ENCODE measurements at places on chromosomes 5 and 9.

GRCh38 chr5:4576161-4576748 is 563.9 kb upstream of the ADAMTS16 start:
- DNase-seq = no peak

DNA sequence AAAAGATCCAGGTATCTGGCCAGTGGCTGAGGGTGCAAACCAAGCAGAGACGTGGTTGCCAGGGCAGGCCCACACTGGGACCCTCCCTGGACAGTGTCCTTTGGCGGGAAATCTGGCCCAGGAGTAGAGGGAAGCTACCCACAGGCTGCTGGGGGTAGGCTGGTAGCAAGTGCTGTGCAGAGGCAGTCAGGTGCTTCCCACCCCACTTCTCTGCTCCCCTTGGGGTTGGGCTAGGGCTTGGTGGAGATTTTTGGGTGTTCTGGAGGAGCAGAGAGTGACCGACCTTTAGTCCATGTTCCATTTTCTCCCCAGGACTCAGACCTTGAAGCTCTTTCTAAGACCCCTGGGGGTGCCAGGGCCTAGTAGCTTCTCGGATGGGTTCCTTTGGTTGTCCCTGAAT is 5.6 kb downstream of the PRDM12 start:
- no peak for DNase-seq

DNA sequence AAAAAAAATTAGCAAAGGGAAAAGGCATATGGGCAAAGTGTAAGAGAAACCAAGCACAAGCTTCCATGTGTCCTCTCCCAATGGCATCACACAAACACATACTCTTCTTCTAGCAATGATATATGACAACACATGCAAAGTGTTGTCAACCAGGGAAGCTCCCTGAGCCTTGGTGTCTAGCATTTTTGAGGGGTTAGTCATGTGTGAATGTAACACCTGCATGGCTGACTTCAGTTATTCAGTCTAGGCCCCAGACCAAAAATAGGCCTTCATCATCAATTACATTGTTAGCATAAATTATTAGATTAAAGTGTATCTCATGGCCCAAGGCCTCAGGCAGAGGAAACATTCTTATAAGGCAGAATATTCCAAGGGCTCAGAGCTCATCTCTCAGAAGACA is 450.0 kb downstream of the TLE1 start:
- DNase-seq = no peak

DNA sequence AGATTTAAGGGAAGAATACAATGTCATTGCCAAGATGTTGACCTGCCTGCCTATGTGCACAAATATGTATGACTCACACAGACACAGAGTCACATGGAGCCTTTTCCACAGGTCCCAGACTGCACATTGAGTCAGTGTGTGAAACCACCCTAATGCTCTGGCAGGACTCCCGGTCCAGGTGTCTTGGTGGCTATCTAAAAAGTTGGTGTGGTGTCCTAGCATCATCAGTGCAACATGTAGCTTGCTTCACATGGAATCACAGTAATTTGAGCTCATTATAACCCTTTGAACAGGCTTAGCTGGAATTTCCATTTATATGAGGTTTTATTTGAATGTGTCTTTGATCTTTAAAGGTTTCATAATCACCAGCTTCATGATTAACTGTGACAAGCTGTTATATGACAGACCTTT is 10.7 kb downstream of the IFNA5 start:
- DNase-seq = no peak

- no peak for DNase-seq
These were observed 173.1 kb downstream of the SYK start for GRCh38 chr9:90974643-90975245.

DNA sequence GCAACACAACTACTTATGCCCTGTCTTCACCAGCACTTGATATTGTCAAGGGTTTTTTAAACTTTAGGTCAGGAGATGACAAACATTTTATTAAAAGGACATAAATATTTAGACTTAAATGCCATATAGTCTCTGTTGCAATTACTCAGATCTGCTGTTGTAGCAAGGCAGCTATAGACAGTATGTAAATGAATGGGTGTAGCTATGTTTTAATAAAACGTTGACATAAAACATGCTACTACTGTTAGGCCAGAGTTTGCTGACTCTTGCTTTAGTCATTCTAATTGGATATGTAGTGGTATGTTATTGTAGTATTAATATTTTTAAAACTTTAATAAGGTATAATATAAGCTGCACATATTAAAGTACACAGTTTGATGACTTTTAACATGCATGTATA is 27.7 kb downstream of the ZNF131 start:
- no peak for DNase-seq

- DNase-seq = no peak
These were observed 65.7 kb downstream of the IQGAP2 start for GRCh38 chr5:76468635-76469425.

GRCh38 chr5:123505633-123506032 is 6.3 kb upstream of the CSNK1G3 start:
- no peak for DNase-seq

GRCh38 chr5:159645179-159645846 is 271.0 kb upstream of the ADRA1B start:
- no peak for DNase-seq

- no peak for DNase-seq
These were observed 3.0 kb upstream of the TUSC1 start for GRCh38 chr9:25681266-25681665.

DNA sequence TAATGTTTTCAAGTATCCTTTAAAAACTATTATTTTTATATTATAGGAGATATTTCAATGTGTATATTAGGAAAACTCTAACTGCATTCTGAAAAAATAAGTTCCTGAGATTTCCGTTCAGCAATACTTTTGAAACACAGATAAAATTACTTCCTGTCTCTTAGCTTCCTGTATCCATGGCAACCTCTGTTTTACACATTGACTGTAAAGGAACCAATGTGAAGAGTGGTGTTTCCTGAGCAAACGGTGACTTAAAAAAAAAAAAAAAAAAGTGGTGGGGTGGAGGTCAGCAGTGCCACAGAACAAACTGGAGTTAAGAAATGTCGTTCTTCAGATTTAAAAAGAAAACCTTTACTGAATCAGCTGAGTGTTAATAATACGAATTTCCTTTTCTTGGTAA is at the start of gene LRRC70:
TSS of gene LRRC70 (plus strand) at position 280 of the 400 bp plus-strand sequence. CDS start 620 bp downstream, outside the sequence.
- DNase-seq = no peak

GRCh38 chr5:98827161-98827560 is 53.7 kb downstream of the RGMB start:
- DNase-seq = no peak

DNA sequence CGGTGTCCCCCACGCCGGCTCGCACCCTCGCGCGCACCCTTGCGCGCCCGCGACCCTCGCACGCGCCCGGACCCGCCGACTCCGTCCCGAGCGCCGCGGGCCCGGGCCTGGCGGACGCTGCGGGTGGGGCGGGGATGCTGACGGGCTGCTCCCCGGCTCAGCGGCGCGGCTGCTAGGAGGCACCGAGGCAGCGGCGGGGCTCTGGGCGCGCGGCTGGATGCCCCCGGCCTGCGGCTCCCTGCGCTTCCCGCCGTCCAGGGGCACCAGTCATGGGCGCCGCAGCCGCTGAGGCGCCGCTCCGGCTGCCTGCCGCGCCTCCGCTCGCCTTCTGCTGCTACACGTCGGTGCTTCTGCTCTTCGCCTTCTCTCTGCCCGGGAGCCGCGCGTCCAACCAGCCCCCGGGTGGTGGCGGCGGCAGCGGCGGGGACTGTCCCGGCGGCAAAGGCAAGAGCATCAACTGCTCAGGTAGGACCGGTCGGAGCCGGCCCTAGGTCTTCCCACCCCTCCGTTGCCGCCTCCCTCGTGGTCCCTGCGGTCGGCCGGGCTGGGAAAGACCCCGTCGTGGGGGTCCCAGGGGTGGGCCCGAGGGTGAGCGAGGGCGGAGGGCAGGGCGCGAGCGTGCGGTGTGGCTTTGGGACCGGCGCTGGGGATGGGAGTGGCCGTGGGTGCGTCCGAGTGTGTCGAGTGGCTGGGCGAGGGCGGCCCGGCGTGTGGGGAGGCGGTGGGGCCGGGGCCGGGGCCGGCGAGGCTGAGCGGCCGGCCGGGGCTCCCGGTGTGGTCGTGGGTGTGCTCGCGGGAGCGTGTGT is 530 bp downstream of the TMEFF1 start:
- no peak for DNase-seq

- no peak for DNase-seq
These were observed 11.4 kb upstream of the NRARP start for GRCh38 chr9:137313326-137313936.

- DNase-seq = no peak
These were observed 869.4 kb upstream of the NUDT12 start for GRCh38 chr5:104431981-104432380.

DNA sequence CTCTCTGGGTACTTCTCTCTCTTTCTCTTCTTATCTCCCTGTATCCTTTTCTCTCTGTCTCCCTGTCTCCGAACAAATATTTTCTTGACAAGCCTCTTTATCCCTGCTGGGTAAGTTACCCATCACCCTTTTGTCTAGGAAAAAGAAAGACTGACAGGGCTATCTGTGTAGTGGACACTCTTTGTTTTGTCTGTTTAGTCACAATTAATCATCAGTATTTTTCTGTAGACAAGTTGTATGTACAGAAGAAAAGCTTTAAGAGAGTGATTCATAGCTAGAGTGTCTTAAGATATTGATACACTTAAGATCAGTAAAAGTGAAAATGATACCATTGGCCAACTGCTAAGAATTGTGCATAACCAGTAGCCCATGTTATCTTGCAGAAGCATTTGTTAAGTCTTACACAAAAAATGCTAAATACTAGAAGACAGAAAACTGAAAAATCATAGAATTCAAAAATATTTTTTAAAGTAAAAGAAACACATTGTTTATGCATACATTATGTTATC is 1043.8 kb upstream of the EDIL3 start:
- DNase-seq = no peak

- no peak for DNase-seq
These were observed 152.7 kb upstream of the POC5 start for GRCh38 chr5:75869891-75870290.

DNA sequence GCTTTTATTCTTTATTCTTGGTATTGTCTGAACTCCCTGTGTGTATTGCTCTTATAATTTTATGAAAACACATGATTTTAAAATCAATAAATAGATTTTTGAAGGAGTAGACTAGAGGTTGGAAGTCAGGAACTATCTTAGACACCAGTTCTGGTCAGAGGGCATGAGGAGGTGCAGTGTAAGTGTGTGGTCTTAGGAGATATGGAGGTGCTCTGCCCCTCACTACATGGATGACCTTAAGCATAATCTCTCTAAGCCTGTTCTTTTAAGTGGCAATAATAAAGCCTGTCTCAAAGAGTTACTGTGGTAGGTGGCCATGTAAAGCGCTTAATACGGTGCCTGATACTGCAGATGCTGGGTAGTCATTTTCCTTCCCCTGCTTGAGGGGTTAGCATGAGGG is 34.0 kb downstream of the RPS23 start:
- DNase-seq = no peak

- DNase-seq = no peak
These were observed 179.1 kb upstream of the GNA14 start for GRCh38 chr9:77827104-77827784.

GRCh38 chr5:116038817-116039216 is 6.5 kb downstream of the ARL14EPL start:
- DNase-seq = no peak

GRCh38 chr9:93297659-93298497 is 113.9 kb downstream of the WNK2 start:
- DNase-seq = no peak

DNA sequence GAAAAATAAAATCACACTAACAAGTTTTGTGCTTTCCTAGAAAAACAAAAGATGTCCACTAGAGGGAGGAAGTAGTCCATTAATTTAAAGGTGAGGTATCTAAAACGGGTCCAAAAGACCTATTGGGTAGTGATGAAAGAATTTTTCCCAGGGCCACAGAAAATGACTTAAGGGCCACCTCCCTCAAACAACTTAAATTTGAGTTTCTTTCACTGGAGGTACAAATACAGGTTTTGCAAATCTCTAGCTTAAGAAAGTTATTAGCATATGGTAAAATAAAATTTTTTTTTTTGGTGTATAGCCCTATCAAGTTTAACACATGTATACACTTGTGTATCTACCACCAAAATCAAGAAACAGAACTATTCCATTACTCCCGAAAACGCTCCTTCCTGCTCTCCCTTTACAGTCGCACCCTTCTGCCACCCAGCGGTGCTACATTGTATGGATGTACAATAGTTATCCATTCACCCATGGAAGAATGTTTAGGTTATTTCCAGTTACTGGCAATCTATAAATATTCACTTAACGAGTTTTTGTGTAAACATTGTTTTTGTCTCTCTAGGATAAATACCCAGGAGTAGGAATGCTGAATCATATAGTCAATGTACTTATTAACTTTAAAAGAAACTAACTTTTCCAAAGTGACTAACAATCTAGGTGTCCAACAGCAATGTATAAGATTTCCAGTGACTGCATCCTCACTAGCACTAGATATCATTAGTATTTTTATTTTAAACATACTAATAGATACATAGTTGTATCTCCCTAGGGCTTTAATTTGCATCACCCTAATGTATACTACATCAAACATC is 21.9 kb downstream of the DEPDC1B start:
- DNase-seq = no peak

DNA sequence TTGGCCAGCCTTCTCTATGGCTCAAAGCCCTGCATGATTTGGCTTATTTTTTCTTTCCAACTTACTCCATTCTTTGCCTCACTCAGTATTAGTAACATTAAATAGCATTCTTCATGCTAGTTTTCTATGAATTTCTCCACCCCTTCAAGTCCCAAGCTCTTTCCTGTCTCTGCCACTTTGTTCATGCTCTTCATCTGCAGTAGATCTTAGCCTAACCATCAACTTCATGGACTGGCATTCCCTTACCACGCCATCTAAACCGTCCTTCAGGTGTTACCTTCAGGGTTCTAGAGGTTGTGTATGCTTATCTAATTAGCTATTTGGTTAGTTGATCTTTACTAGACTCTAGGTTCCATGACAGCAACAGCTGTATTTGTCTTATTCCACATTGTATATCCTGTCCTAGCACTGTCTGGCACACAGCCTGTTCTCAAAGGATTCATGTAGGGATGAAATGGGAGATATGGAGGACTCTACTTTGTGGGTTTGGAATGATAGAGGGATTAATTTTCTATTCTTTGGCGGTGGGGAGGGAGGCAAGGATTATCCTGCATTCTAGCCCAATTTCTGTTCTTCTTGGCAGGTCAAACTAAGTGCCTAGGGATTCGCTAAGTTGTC is 26.4 kb downstream of the TMEM167A start:
- DNase-seq = no peak

DNA sequence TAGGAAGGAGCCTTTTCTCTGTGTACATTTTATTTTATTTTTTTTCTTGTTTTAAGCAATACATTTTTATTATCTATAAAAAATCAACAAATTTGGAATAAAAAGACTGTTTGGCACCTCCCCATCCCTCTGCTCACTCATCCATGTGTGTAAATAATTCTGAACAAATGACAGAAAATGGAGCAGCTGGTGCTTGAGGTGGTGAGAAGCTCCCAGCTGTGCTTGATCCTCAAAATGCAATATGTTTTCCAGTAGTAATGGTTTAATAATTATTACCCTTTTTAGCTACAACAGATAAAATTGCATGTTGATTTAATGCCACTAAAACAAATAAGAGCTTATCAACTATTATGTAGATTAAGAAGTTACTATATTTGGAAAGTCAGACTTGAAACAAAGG is 132.5 kb downstream of the CDH18 start:
- DNase-seq = no peak
